ENCODE measurements at places on chromosomes 4 and X.

GRCh38 chr4:186723292-186724057, at the start of gene FAT1:
FAT1 (minus strand) TSS chr4:186723856; CDS start chr4:186709827, 14,029 bp downstream.
- DNase-seq, result no peak

- no peak for DNase-seq
Measured at GRCh38 chrX:40971736-40972135, 113.5 kb upstream of the USP9X start.

DNA sequence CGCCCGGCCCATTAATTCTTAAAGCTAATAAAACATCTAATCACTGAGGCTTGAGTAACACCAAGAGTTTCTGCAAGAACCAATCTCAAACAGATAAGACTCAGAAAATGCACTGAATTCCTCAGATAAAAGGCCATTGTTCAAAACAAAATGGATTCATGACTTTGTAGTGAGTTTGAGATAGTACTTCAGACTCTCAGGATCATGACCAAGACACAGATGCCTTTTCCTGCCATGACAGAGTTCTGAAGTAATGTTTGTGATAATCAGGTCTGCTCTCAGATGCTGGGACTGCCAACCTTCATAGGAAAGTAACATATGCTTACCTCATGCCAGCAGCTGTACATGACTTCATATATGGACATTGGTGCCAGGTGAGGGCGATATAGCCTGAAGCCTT, 54.6 kb downstream of the NIPAL1 start:
- DNase-seq, result no peak

GRCh38 chr4:47484168-47484567, 907 bp upstream of the ATP10D start:
- no peak for DNase-seq

DNA sequence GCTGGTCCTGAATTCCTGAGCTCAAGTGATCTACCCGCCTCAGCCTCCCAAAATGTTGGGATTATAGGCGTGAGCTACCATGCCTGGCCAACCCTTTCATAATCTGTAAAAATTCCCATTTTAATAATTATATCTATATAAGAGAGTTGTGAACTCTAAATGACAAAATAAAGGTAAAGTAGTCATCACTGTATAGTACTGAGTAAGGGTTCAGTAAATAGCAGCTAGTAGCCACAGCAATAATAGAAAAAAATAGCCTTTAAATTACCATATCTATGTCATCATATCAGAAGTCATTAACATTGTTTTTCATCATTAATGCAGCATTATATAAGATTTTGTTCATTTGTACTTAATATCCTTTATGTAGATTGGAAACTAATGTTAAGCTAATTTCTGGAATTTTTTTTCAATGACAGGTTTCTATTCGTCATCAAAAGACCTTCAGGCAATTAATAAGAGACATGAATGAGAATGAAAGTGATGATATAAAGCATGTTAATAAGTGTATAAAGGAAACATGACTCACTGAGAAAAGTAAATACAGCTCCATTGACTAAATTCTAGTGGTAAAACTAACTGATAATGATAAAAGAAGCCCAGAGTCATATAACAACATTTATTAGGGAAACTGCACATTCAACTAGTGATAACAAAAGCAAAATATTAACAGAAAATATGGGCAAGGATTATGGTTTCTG, 85.9 kb upstream of the UGT8 start:
- no peak for DNase-seq

DNA sequence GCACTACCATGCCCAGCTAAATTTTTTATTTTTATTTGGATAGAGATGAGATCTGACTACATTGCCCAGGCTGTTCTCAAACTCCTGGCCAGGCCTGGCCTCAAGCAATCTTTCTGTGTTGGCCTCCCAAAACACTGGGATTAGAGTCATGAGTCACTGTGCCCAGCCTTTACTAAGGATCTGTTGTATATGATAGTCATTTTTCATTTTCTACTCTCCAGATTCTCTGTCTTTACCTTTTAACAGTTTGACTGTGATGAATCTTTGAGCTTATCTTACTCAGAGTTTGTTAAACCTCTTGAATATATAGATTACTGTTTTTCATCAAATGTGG, 161.8 kb downstream of the FNIP2 start:
- DNase-seq, result no peak

DNA sequence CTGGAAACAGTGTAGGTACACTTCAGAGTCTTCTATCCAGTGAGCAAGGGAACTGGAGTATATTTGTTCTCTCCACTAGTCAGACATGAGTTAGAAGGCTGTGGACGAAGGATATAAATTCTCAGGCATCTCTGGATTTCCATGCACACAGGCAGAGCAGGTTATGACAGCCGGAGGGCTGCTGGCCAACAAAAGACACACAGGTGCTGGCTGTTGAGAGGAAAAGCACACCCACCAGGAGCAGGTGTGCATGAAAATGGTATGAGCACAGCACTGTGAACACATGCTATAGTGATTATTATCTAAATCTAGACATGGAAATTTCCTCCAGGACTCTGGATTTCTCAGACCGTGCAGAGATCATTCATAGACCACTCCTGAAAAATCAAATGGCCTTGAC, 444.7 kb upstream of the RPS6KA3 start:
- no peak for DNase-seq

DNA sequence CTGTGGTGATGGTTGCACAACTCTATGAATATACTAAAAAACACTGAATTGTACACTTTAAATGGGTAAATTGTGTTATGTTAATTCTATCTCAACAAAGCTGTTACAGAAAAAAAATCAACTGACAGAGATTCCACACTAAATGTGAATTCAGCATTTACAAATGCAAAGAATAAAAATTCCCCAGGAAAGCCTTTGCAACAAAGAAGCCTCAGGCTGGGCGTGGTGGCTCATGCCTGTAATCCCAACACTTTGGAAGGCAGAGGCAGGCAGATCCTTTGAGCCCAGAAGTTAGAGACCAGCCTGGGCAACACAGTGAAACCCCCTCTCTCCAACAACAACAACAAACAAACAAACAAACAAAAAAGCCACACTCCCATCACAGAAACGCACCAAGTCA, 8.9 kb downstream of the BCLAF3 start:
- DNase-seq, result no peak

- DNase-seq, result no peak
Measured at GRCh38 chrX:148380107-148380506, 120.3 kb upstream of the AFF2 start.

- no peak for DNase-seq
Measured at GRCh38 chrX:133561251-133561650, 146.0 kb upstream of the GPC4 start.

GRCh38 chr4:23972187-23972586, 82.3 kb upstream of the PPARGC1A start:
- DNase-seq, result no peak

DNA sequence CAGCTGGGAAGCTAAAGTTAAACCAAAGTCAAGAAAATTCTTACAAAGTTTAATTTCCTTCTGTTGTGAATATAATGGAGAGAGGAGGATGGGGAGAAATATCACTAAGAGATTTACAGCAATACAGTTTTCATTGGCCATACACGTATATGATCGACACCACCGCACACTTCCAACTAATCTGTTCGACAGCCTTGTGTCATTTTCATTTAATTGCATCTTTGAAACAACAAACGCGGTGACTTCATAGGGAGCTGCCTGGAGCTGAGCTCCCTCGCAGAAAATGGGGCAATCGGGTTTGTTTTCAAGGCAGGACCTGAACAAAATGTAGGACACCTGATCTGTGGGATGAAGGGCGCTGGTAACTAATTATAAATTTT, 1.3 kb downstream of the PTPN13 start:
- DNase-seq, result no peak

- DNase-seq, result no peak
Measured at GRCh38 chr4:620201-620600, 5.2 kb upstream of the PDE6B start.

DNA sequence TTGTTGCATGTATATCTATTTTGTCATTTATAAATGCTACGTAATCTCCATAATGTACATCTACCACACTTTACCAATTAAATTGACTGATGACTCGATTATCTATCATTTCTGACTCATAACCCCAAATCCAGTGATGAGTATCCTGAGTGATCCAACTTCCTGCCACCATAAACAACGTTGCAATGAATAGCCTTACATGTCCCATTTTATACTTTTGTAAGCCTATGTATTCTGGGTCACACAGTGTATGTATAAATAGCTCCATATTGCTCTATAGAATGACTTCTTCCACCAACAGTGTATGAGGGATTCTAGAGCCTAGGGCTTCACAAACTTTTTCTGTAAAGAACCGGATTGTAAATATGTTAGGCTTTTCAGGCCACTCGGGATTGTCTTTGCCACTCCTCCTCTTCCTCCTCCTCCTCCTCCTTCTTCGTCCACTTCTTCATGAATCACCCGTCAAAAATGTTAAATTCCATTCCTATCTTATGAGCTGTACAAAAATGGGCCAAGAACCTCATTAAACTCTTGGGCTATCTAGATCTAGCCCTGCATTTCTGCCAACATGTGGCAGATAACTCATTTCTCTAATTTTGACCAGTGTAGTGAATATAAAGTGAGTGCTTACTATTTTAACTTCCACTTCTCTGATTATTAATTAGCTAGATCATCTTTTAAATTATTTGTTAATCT, 672.2 kb upstream of the AMOT start:
- DNase-seq, result no peak

DNA sequence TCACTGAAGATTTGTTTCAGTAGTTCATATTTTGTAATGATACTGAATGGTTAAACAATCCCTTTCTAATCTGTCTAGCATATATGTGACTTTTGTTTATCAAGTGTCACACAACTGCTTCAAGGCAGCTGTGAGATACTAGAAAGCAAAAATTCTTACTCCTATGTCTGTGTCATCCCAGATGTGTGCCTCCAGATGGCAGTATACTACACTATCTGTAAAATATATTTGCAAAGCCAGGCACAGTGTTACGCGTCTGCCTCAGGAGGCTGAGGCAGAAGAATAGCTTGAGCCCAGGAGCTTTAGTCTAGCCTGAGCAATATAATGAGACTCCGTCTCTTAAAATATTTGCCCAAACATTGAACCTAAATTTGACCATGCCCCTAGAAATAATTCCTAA, 4.0 kb downstream of the NUDT10 start:
- DNase-seq, result no peak

GRCh38 chr4:15428611-15429010, 778 bp downstream of the C1QTNF7 start:
- no peak for DNase-seq

GRCh38 chr4:138330531-138330930, 88.4 kb upstream of the SLC7A11 start:
- no peak for DNase-seq

- DNase-seq, result no peak
Measured at GRCh38 chr4:111717921-111718320, 427.3 kb upstream of the FAM241A start.

GRCh38 chrX:11290416-11291102, 2.7 kb upstream of the AMELX start:
- DNase-seq, result no peak

DNA sequence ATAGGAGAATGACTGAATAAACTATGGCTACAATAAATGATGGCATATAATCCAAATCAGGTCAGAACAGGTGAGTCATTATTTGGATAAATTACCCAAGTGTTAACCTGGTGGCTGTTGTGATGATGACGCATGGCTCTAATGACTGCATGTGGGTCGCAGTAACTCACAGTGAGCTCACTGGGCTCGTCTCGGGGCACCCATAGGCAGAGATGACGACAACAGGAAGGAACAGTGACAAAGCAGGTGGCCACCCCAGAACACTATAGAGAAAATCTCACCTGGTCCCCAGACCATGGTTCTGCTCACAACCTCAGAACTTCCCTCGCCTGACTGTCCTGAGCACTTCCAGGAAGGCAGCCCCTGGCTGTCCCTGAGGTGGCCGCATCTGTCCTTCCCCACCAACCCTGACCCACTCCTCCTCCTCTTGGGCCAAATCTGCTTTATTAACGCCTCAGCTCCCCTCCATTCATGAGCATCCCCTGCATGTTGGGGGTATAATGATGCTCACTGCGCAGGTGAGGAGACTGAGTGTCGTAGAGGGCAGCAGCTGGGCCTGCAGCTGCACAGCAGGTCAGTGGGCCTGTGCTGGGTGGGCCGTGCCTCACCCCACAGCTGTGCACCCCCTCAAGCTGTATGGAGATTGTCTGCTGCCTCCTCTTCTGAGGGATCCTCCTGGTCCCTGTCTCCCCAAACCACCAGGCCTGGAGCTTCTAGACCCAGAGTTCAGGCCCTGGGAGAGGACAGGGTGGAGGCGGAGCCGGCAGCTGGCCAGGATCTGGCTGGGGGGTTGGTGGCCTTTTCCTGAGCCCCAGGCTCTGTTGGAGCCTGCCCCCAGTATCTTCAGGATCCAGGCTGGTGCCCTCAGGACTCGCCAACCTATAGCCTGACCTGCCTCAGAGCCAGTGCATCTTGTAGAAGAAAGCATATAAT, 30.9 kb upstream of the FAM156A start:
- no peak for DNase-seq

GRCh38 chr4:112938461-112939058, 110.9 kb upstream of the ANK2 start:
- peak; percentile 38 for DNase-seq

DNA sequence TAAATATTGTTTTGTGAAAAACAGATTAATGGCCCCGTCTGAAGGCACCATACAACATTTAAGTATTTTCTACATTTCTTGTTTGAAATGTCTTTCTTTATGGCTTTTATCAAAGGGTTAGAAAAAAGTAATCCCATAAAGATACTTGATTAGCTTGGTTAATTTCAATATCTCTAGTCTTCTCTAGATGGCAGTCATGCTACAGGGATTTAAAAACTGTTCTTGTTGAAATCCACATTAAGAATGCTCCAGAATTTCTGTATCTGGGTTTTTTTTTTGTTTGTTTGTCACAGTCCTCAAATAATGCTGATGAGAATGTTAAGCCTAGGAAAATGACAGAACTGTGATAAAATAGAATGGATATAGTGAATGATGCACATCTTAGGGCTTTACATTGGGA, 109.0 kb upstream of the AADAT start:
- no peak for DNase-seq

DNA sequence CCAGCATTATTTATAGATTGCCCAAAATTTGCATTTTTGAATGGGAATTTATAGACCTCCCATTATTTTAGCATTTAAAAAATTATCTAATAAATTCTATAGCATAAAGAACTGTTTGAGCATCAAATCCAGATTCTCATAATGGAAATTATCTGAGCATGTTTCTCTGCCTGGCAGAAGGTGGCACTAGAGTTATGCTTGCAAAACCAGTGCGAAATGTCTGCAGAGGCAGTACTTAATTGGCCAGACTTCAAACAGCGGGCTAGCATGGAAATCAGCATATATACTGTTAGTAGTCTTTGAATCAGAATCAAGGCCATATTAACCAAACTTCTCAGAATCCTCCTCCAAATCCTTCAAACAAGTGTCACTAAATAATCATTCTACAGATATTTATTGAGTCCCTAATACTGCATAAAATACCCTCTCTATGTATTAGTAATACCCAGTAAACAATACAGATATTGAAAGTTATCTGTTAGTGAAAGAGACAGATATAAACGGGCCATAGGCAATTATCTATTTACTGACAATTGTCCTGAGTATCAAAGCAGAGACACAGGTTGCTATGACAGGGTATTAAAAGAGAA, 78.7 kb upstream of the DCLK2 start:
- DNase-seq, result peak; percentile 44

- peak; percentile 55 for DNase-seq
Measured at GRCh38 chrX:113962343-113962742, 621.5 kb upstream of the HTR2C start.

GRCh38 chr4:25857851-25858400, 4.9 kb downstream of the SEL1L3 start:
- no peak for DNase-seq

Data from inflammatory macrophage treated with lipopolysaccharide for 1 hour (primary cell).